ENCODE measurements at places on chromosomes 5 and 9.

DNA sequence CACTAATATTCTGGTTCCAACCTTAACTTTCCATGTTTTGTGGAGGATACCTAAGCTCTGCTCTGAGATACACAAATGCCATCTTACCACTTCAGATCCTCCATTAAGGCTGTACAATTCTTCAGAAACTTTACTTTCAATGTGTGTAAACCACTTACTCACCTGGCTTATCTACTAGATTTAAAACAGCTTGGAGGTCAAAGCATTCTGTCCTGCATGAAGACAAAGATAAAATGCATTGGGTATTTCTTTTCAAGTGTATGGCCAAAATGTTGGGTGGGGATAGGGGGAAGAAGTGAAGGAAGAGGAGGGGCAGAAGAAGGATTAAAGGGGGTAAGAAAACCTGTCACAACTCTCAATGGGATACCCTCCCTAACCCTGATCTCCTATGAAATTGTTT lies 939 bp downstream of the GOLGA1 start:
- no peak for DNase-seq

DNA sequence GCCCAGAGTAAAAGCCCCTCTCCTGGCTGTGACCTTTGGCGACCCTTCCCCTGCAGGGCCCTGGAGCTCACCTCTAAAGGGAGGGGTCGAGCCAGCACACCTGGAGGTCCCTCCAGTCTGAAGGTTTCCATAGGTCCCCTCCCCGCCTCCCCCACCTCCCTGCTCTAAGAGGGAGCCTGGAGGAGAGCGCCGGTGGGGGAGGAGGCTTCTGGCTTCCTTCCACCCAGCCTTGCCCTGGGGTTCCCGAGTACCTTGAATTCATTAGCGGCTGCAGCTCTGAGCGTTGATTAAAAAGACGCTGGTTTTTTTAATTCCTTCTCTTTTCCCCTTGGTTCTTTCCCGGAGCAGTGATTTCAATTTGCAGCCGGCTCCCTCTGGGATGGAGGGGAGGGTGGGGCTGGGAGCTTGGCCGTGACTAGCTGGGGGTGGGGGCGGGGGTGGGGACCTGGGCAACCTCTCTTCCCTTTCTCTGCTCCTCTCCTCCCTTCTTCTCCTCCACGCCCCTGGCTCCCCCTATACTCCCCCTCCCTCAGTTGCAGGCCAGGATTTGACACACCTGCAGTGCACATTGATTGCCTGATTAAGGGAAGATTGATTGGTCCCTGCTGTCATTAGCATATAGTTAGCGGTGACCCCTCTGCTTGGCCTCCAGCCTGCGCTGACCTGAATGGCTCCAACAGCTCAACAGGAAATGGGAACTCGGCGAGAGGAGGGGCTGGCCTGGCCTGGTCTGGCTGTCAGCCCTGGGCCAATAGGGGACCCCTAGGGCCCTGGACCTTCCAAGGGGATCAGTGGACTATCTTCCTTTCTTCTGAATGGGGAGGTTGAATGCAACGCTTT lies 67.5 kb upstream of the RAPGEF1 start:
- no peak for DNase-seq

DNA sequence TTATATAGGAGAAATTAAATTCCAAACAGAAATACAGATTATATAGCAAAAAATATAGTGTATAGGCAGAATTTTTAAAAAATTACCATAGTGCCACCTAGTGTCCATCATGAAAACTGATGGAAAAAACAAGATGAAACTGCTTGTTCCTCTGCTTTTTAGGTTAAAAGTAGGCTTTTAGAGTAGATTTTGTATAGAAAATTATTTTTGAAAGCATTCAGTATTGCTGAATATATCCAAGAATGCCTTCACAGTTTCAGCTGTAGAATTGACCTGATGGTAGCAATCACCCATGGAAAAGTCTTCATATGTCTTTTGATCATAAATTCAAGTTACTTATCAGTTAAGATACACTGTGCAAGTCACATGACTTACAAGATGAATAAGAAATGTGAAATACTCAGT lies 19.7 kb downstream of the RIOK2 start:
- no peak for DNase-seq

DNA sequence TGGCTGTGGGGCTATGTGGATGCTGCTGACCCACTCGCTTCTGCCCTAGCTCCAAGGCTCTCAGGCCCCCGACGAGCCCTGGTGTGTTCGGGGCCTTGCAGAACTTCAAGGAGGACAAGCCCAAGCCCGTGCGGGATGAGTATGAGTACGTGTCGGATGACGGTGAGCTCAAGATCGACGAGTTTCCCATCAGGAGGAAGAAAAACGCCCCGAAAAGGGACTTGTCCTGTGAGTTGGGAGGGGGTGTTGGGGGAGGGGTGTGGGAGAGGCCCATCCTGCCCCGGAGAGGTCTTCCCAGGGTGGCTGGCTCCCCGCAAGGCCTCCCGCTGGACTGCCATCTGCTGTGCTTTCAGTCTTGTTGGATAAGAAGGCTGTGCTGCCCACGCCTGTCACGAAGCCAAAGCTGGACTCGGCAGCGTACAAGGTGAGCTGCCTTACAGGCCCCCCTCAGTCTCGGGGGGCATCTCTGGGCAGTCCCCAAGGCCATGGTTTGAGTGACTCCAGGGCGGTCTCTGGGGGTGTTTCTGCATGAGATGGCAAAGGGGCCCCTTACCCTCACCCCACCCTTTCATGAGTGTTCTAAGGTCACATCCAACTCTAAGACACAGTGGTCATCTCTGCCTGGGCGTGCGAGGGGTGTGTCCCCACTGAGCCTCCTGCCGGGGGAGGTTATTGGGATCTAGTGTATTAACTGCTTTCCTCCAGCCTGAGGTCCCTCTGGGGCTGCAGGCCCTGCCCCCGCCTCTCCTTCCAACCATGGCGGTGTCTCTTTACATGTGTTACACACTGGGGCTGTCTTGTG lies 89.5 kb downstream of the PHF2 start:
- DNase-seq, result no peak

DNA sequence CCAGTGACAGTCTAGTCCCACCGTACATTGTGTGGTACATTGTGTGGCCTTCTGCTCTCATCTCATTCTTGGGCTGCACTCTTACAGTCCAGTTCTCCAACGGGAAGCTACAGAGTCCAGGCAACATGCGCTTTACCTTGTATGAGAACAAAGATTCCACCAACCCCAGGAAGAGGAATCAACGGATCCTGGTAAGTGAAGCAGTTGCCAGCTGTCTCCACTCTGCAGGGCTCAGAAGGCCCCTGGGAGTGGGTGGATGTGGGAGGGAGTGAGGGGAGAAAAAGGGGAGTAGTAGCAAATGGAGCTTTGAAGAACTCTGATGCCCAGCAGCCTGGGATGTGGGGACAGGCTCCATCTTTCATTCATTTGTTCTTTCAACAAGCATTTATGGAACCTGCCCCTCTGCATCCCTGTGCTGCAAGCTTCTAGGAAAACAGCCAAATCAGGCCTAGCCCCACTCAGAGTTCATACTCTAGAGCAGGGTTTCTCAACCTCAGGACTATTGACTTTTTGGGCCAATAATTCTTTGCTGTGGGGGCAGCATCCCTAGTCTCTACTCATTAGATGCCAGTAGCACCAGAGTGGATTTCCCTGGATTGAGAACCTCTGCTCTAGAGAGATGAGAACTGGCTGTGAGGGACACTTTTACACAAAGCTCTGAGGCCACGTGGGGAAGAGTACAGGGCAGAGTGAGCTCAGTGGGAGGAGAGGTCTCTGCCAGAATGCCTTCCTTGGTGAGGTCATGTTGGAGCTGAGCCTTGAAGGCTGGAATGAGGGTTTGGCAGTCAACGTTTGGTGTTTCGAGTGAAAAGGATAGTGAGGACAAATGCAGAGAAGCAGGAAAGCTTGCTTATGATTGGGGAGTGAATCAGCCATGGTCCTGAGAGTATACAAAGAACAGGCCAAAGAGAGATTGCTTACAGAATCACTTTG lies 1.1 kb downstream of the POLR1E start:
- peak; percentile 70 for DNase-seq

DNA sequence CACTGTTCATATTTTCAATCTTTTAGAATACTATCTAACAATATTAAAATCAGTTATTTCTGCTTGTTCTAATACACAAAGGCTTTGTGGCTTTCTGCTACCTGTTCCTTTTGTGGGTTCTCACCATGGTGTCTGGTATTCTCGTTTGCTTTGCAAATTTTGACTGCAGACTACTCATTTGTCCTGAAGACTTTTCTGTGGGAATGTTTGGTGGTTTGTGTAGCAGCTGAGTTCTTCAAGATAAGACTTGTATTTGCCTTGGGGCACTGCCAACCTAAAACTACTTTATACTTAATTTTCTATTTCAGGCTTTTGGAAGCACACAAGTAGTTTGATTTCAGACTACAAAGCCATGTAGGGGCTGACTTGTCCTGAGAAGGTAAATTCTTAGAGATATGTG lies 11.1 kb downstream of the IL33 start:
- DNase-seq, result no peak

DNA sequence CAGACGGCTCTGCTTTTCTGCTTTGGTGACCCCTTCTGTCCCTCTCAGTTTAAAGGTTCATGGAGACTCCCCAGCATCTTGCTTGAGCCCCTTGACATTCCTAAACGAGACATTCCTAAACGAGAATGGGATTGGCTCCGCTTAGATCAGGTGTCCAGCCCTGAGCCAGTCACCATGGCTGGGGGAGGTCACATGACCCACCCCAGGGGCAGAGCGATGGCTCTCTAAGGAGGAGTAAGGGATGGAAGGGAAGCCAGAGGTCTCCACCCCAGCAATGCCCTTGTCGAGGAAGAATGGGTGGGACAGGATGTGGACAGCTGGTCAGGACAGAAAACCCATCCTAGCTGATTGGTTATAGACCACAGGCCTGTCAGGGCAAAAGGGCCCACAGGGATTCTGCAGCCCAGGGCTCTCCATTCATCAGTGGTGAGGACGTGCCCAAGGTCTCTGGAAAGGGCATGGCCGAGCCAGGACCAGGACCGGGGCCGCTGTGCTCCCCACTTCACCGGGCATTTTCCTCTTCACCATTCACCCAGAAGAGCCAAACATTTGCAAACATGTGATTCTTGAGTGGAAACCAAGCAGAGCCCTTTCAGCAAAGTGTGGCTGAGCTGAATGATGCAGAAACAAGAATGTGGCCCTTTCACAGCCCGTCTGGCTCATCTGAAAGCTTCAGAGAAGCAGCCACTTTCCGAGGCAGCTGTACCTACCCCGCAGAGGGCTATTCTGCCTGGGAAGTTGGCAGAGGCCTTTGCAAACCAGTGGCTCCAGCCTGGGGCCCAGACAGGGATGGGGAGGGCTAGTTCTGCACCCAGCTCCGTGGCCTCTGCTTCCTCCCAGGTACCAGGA lies 19.8 kb upstream of the AIF1L start:
- no peak for DNase-seq

DNA sequence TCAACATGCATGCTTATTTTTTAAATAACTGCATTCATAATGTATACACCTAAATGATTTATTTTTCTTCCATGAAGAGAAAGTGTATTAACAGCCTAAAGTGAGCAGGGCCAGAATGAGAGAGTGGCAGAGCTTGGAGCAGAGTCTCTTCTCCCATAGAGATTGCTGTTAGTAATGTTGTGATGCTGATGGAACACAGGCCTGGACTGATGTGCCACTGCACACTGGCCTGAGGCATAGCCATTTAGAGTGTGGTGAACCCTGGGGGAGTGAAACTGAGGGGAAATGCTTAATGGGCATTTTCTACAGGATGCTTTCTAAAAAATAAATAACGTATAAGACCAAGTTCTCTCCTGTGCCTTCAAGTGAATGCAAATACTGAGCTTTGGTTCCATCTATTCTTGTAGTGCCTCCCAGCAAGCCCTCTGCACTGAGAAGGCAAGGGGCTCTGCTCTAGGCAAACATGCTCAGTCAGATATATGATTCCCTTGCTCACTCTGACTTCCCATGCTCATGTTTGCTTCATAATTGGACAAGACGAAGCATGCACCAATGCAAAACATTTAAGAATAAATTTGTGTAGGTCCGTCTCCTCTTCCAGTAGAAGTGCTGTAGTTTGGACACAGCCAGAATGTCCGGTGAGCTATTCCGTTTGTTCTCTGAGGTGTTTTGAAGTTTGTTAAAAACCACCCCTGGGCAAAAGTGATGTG lies 185.7 kb downstream of the PBX3 start:
- no peak for DNase-seq

DNA sequence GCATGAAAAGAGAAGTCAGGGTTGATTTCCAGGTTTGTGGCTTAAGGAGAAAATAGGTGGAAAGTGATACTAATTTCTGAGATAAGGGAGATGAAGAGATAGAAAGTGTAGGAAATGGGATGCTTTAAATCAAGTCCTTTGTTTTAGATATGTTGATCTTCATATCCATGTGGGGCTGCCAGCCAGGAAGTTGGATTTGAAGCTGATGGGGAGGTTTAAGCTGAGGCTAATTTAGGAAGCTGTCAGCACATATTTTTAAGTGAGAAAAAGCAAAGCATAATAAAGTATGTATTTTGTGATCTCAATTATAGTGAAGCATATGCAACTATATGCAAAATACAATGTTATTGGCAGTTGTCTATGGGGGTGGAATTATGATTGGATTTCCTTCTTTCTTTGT lies 428.4 kb downstream of the CSNK1G3 start:
- DNase-seq, result no peak

DNA sequence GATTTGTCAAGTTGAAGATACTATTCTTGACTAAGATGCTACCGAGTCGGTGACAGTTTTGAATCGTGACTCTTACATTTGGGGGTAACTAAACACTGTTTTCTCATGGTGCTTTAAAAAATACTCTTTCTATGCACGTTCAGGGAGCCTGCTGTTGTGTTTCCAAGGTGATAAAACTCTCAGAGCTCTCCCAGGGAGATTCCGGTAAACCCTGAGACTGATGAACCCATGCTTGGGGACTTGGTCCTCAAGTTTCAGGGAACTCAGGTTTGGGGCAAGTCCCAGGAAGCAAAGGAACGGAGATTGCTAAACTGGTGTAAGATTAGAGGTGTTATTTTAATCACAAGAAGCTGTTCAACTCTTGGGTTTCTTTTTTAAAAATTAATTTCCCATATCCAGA lies 1.4 kb downstream of the GDA start:
- DNase-seq, result no peak

DNA sequence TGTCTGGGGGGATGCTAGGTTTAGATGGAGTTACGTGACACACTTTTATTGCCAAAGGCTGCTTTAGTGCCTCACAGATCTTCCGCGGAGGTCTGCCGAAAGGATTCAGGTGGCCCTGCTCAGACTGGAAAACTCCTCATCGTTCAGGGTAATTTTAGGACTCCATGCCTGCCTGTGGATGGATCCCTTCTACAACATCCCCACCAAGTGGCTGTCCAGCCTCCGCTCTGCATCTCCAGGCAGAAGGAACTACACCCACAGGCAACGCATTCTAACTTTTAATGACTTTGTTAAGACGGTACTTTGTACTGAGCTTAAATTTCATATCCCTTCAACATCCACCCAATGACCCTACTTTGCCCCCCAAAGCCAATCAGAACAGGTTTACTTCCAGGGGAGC lies 29.4 kb downstream of the ATPSCKMT start:
- no peak for DNase-seq

DNA sequence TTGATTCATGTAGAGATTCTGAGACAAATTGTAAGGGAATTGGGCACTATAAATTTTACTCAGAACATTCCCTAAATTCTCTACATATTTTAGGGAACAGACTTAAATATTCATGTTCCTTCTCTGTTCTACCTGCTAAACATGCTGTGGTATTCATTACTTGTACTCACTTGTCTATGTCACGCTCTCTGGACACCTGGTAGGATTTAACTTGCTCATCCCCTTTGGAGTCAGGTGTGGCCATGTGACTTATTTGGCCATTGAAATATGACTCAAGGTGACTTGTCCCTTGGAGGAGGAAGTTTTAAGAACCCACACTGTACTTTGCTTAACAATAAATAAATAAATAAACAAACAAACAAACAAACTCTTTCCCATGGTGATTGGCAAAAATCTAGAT lies 2258.8 kb upstream of the WWC1 start:
- no peak for DNase-seq

GRCh38 chr9:96418920-96419690 lies 935 bp upstream of the ZNF367 start:
- no peak for DNase-seq

Measured in C1 segment of cervical spinal cord (tissue), 14 donors.